ENCODE measurements at places on chromosomes 3 and 15.

GRCh38 chr3:73753985-73754384 is 129.2 kb upstream of the PDZRN3 start:
- no peak for DNase-seq

DNA sequence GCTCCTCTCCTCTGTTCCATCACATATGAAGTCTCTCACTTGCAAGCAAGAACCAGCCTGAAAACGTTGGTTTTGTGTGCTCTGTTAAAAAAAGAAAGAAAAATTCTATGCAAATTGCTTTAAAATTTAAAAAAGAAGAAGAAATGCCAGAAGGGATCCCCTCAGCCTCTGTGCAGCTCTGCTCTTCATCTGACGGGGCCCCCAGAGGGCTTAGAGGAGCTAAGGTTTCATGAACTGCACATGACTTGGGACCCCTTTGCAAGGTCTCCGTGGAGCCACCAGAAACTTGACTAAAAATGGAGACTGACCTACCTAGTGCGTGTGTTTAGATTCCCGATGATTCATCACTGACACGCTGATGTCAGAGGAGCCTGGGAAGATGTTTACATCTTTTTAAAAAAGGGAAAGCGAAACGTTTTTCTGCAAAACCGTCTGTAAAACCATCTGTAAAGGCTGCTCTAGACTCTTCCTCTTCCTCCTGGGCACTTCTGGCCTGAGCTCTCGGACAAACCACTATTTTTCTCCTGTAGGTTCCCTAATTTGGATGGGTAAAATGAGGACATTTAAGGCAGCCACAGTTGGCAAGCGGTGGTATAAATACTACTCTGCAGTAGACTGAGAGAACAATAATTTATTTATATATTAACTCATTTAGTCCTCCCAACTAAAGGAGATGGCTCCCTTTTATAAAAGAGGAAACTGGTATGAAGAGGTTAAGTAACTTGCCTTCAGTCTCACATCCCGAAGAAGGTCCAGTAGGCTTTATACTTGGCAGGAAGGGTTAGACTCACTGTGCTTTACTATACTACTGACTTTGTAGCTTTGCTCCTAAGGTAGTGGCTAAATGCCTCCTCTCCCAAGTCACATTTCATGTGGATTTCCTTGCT is 67.2 kb upstream of the POLG start:
- no peak for DNase-seq

- DNase-seq = peak; percentile 28
Measured at GRCh38 chr15:40471105-40471807, 472 bp downstream of the CHST14 start.

- no peak for DNase-seq
Measured at GRCh38 chr3:160194438-160194837, 30.8 kb upstream of the C3orf80 start.

- DNase-seq = no peak
Measured at GRCh38 chr3:136146981-136147729, 49.0 kb downstream of the MSL2 start.

Data from activated CD4-positive, alpha-beta T cell treated with anti-CD3 and anti-CD28 coated beads, Interleukin-2, amount 50 U/mL, for 48 hours (primary cell).